ENCODE measurements at places on chromosomes 16 and 17. TPM values are rescaled to one million over a fixed set of nuclear protein-coding genes. Genes with fewer than 3 reads are reported as not detected.

GRCh38 chr16:51009813-51010212, 141.3 kb downstream of the SALL1 start:
- DNase-seq: no peak

GRCh38 chr16:23048164-23048563, 101.1 kb downstream of the USP31 start:
- no peak for DNase-seq

- no peak for DNase-seq
These were observed 50.8 kb downstream of the AKAP1 start for GRCh38 chr17:57135789-57136291.

- no peak for DNase-seq
These were observed 1202.9 kb upstream of the CDH8 start for GRCh38 chr16:63239065-63239570.

- no peak for DNase-seq
These were observed 274.6 kb upstream of the HSBP1 start for GRCh38 chr16:83533193-83533592.

DNA sequence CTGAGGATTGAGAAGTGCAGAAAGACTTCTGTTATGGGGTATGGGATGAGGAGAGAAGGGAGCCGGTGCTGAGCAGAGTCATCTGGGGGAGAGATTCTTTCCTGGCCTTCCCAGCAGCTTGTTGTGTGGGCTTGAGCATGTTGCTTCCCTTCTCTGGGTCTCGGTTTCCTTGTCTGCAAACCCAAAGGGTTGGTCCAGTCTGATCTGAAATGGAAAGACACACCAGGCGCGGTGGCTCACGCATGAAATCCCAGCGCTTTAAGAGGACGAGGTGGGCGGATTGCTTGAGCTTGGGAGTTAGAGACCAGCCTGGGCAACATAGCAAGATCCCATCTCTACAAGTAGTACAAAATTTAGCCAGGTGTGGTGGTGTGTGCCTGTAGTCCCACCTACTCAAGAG, 6.0 kb downstream of the SOCS3 start:
- no peak for DNase-seq

DNA sequence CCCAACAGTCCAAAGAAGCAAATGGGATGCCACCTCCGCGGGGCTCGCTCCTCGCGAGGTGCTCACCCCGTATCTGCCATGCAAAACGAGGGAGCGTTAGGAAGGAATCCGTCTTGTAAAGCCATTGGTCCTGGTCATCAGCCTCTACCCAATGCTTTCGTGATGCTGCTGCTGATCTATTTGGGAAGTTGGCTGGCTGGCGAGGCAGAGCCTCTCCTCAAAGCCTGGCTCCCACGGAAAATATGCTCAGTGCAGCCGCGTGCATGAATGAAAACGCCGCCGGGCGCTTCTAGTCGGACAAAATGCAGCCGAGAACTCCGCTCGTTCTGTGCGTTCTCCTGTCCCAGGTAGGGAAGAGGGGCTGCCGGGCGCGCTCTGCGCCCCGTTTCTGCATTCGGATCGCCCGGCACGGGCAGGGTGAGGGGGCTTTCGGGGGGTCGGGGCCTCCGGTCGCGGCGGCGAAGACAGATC, at the start of gene CDH13:
CDH13 (plus strand) TSS at position 179 of the 471 bp plus-strand sequence.
- DNase-seq: no peak

GRCh38 chr16:140175-140857, 1.8 kb upstream of the NPRL3 start:
- DNase-seq: no peak

GRCh38 chr17:42153919-42154742, 658 bp downstream of the RAB5C start:
- DNase-seq: no peak

DNA sequence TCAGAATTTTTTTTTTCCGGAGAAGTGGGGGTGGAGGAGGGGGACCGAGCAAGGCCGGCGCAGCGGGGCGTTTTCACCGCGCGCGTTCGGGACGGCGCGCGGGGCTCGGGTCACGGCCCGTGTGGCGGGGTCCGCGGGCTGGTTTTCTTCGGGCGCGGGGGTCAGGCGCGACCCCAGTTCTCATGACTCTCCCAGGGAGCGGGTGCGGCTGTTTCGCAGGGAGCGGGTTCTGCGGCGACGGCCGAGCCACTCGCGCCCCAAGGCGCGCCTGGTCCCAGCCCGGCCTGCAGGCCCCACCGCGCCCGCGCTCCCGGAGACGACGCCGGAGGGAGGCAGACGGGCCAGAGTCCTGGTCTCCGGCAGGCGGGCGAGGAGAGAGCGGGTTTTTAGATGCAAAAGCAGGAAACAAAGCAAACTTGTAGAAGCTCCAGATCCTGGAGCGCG, 1.0 kb downstream of the BAHCC1 start:
- DNase-seq: no peak

- DNase-seq: no peak
These were observed 43.6 kb upstream of the MMP2 start for GRCh38 chr16:55435387-55435786.

DNA sequence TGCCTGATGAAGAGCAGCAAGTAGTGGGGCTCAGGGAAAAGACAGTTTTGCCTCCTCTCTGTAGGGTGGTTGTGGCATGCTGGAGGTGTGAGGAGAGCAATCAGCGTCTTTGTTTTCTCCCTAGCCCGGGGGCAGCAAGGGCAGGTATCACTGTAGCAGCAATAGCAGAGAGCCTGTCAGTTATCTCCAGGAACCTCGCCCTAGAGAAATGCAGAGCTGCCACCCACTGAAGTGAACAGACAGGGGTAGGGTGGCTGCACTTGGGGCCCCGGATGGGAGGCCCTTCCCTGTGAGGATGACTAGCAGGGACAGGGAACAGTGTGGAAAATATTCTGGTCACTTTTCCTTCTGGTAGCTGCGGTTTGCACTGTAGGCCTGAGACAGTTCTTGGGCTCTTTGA, 886.5 kb downstream of the CDH8 start:
- DNase-seq: no peak

DNA sequence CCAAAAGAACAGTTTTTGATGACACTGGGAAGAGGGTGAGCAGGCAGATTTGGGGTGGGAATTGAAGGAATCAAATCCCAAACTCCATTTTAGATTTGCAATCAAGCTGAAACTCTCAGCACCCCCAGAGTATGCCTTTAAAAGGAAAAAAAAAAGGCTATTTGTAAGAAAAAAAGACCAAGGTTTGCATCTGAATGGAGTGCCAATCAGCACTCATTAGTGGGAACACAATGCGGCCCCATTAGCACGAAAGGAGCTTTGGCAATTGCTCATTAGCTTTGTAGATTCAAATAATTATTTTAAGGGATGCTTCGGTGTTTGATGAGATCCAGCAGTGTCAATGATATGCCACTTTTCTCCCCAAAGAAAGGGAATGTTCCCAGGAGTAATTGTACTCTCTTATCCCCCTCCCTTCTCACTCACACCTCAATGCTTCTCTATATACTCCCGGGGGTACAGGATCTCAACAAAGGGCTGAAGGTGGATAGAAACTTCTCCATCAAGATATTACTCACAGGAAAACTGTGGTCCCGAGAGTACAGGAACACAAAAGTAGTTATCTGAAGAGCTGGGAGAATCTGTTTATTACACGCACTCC, 32.2 kb downstream of the CHP2 start:
- DNase-seq: no peak

- DNase-seq: no peak
These were observed 27.2 kb upstream of the IL17C start for GRCh38 chr16:88610909-88611812.

DNA sequence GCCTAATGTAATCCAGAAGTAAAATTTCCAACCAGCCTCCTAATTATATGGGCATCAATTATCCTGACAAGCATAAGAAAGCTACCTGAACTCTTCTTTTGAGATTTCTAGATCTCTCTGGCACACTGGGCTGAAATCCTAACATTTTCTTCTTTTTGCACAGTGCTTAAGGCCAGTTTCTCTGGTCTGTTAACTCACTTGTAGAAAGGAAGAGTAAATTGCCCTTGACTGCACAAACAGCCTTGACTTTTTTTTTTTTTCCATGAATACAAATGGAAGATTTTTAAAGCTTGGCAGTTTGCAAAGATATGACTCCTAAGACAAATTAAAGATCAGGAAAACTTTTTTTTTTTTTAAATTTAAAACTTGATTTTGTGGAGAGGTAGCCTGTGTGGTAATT, 291.2 kb upstream of the MON1B start:
- DNase-seq: no peak

DNA sequence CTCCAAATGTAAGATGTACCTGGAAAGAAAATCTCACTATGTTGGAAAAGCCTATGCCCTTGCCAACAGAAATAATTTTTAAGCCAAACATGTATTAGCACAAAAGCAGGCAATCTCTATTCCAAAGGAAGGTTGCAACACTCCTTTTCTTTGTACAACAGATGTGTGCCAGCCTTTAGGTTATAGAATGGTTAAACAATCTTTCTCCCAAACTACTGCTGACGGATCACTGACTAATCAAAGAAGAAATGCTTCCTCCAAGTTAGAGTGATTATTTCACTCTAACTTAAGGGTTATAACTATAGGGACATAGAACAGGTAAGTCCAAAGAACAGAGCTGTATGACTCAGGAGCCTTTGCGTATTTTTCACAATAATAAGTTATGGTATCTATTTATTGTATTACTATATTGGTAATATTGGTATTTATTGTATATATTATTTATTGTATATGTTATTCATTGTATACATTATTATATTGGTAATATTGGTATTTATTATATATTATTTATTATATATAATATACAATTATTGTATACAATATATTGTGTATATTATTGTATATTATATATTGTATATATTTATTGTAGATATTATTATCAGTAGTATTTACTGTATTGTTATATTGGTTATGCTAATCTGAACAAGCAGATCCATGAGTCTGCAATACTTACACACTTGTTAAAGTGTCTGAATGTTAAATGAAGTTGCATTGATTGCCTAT, 36.7 kb upstream of the ABCA5 start:
- DNase-seq: no peak

- DNase-seq: no peak
These were observed 13.9 kb upstream of the CAPNS2 start for GRCh38 chr16:55552621-55553020.

- no peak for DNase-seq
These were observed 2.1 kb upstream of the C1QL1 start for GRCh38 chr17:44970136-44970741.

- no peak for DNase-seq
These were observed 5.8 kb downstream of the KIF18B start for GRCh38 chr17:44941712-44942331.

DNA sequence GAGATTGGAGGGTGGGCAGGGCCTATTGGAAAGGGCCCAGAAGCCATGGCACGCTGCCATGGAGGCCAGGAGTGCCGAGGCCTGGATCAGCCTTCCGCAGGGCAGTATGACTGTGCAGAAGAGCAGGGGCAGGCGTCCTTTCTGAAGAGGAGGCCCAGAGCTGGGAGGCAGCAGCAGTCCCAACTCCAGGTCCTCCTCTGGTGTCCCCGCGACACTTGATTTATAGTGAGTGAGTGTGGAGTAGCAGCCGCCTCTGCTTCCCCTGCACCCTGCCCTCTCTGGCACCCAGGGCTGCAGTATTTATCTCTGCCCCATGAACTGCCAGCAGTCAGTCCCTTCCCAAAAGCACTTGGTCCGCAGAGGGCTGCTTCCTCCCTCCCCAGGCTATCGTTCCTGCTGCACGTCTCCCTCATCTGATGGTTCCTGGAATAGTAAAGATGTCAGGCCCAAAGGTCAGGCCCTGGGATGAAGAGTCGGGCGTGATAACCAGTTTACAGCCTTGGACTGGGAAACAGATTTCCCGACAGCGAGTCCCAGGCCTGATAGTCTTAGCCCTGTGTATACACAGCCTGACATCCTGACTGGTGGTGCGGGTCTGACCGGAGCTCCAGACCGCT, 32.9 kb downstream of the PGS1 start:
- no peak for DNase-seq

- DNase-seq: no peak
These were observed 164.3 kb downstream of the ANKFN1 start for GRCh38 chr17:56317351-56318208.

DNA sequence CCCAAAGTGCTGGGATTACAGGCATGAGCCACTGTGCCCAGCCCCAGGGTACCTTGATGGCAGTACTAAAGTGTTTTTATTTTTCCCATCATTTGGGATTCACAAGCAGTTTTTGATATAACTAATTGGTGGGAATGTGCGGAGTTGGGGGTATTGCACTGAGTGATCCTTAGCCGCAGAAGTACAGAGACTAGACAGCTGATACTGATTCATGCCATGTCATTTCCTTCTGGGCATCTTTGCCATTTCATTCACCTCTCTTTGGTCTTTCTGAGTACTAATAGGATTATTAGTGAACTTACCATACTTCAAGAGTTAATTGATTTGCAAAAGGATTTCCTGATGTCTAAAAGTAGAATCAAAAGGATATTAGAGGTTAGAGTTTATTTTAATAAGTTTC, 9.7 kb downstream of the NMT1 start:
- no peak for DNase-seq

- DNase-seq: no peak
These were observed 42.3 kb upstream of the ZNF750 start for GRCh38 chr17:82881900-82882714.

DNA sequence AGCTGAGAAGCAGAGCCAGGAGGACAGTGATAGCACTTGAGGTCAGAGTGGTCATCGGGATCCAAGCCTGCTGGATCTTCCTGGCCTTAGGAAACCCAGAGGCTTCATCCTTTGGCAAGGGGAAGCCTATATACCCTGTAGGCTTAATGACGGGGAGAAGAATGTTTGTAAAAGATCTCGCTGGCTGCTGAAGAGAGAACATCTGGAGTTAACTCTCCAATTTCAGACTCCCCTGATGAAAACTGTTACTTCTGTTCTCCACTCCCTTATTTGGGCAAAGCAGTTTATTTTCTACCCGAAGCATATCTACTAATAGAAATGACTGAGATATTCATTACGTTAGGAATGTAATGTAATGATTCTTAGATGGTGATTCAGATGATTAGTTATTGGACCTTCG, 487.0 kb downstream of the CDH13 start:
- DNase-seq: no peak

GRCh38 chr16:63787014-63787413, 1334.8 kb downstream of the CDH11 start:
- DNase-seq: no peak

GRCh38 chr17:72618001-72618509, 474.4 kb downstream of the SLC39A11 start:
- DNase-seq: peak; percentile 11

KRT40 gene
- not detected for total RNA-seq

PDE6G gene
- 8.7 TPM for total RNA-seq

TPPP3 gene
- total RNA-seq: not detected

RDM1 gene
- total RNA-seq: 1.7 TPM

HYDIN gene
- total RNA-seq: 0.17 TPM

RCVRN gene
- total RNA-seq: not detected

RHBDL1 gene
- 0.71 TPM for total RNA-seq

TPSG1 gene
- not detected for total RNA-seq

ARRB2 gene
- total RNA-seq: 202 TPM

HCRT gene
- total RNA-seq: not detected

CMTM2 gene
- total RNA-seq: 0.80 TPM

KRT39 gene
- not detected for total RNA-seq

CD300E gene
- not detected for total RNA-seq

CYTH1 gene
- 147 TPM for total RNA-seq

Measured in activated T-helper 1 cell treated with anti-CD3 and anti-CD28 coated beads, Interleukin-12 subunit alpha, Interleukin-12 subunit beta, Interleukin-2, Interleukin-4 antibody, amounts not matched to agents 30 ng/mL and 10 ng/mL and 1 ng/mL, durations not matched to agents 14 hours and 24 hours and 36 hours (primary cell).